ENCODE measurements at places on chromosomes 16 and 17. TPM values are rescaled to one million over a fixed set of nuclear protein-coding genes. Genes with fewer than 3 reads are reported as not detected.

Gene CDH1
- total RNA-seq = 55.7 TPM

Gene PHLPP2
- total RNA-seq = 22.5 TPM

Gene HCRT
- total RNA-seq = not detected

Gene SLC38A8
- not detected for total RNA-seq

Gene COPZ2
- total RNA-seq = 72.7 TPM

Gene CENPX
- 33.6 TPM for total RNA-seq

Gene CCL18
- total RNA-seq = 58.8 TPM

Gene SLC52A1
- not detected for total RNA-seq

Gene PERCC1
- not detected for total RNA-seq

Gene MYH2
- not detected for total RNA-seq

Gene NUBP2
- total RNA-seq = 28.0 TPM

Gene MLYCD
- total RNA-seq = 8.2 TPM

Gene UTS2R
- not detected for total RNA-seq

Gene SULT1A2
- total RNA-seq = 4.5 TPM

Gene TMC7
- 9.6 TPM for total RNA-seq

Gene CDK3
- 5.2 TPM for total RNA-seq

Gene MSLN
- total RNA-seq = 2.9 TPM

Gene KRT12
- not detected for total RNA-seq

Gene SPATA32
- total RNA-seq = not detected

Gene OR1F1
- total RNA-seq = not detected

Gene TNK1
- total RNA-seq = 6.1 TPM

Gene RNF43
- total RNA-seq = 0.67 TPM

Gene DBNDD1
- total RNA-seq = 1.8 TPM

Gene DNAH3
- total RNA-seq = 0.36 TPM

Gene CIITA
- 51.9 TPM for total RNA-seq

Gene ANKRD40CL
- total RNA-seq = not detected

Gene CPHXL
- total RNA-seq = not detected

Gene GPR142
- 1.1 TPM for total RNA-seq

Gene CDRT15
- total RNA-seq = not detected

Gene WSCD1
- total RNA-seq = 4.8 TPM

Gene FOXN1
- total RNA-seq = not detected

Gene NPIPA1
- 214 TPM for total RNA-seq

Gene C17orf113
- total RNA-seq = 2.9 TPM

Gene ITGAX
- 41.1 TPM for total RNA-seq

Gene TMEM256
- 75.0 TPM for total RNA-seq

Gene ZNF19
- 7.8 TPM for total RNA-seq

Gene HS3ST2
- 2.6 TPM for total RNA-seq

Gene KRT39
- total RNA-seq = not detected

Gene KRTAP17-1
- total RNA-seq = not detected

Gene DNAAF8
- total RNA-seq = 0.31 TPM

Gene CTRB1
- 2.7 TPM for total RNA-seq

Gene ROGDI
- total RNA-seq = 19.7 TPM

Gene PLCD3
- total RNA-seq = 79.4 TPM

Gene MCRIP1
- 91.5 TPM for total RNA-seq
